ENCODE measurements at places on chromosomes 3 and 15. TPM values are rescaled to one million over a fixed set of nuclear protein-coding genes. Genes with fewer than 3 reads are reported as not detected.

Gene PLEKHO2
- total RNA-seq, result 10.7 TPM

Gene IL16
- 9.2 TPM for total RNA-seq

Gene GALNT15
- total RNA-seq, result 15.4 TPM

Gene XCR1
- total RNA-seq, result 0.64 TPM

Gene IL5RA
- total RNA-seq, result 0.15 TPM

Gene MST1
- total RNA-seq, result 28.2 TPM

Gene CAMK2N2
- 0.39 TPM for total RNA-seq

Gene TTC23
- total RNA-seq, result 16.0 TPM

Gene SLC25A20
- total RNA-seq, result 56.3 TPM

Gene SLC51A
- total RNA-seq, result 86.3 TPM

Gene TNFSF10
- total RNA-seq, result 136 TPM

Gene PTX3
- total RNA-seq, result 1.2 TPM

DNA sequence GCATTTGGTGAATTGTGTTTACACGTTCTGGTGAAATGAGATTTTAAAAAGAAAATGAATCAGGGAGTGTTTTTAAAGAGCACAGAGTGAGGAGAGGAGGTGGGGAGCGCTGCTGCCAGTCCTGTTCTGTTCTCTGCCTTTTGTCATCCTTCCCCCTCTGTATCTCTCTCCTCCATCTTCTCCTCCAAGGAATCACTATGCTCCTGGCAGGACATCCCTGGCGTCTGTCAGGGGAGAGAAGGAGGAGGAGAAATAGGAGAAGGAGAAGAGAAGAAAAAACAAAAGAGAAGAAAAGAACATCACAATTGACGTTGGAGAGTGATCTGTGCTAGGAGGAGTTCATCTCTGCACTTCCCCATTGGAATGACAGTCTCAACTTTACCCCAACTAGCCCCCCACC is 627.6 kb upstream of the TBL1XR1 start:
- DNase-seq, result no peak

GRCh38 chr3:14405360-14406238 is 3.2 kb downstream of the SLC6A6 start:
- DNase-seq, result no peak

DNA sequence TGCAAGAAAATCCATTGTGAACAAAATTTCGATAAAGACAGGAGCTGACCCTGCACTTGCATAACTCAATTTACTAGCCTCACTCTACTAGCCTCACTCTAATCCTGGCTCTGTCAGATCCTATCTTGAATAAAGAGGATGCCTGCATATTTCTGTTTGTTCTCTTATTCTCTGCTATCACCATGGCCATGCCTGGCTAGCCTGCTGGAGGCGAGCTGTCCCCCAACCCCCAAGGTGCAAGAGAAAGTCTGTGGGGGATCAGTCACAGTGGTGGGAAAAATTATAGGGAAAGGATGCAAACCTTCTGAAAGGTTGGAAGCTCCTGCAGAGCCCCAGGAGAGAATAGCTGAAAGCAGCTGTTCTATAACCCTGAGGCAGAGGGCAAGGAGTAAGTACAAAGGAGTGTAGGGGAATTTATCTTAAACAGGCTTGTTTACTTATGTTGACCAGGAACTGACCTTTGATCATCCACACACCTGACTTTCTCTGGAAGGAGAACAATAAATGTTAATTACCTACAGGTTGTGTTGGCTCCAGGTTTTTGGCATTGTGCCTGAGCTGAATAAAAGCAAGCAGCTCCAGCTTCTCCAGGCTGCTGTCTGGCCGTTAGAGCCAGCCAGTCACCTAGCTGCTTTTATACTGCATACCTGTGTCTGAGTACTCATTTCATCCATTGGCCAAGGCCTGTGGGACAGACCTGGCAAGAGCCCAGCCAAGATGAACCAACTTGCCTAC is 137.7 kb upstream of the RASGRP1 start:
- peak; percentile 83 for DNase-seq

DNA sequence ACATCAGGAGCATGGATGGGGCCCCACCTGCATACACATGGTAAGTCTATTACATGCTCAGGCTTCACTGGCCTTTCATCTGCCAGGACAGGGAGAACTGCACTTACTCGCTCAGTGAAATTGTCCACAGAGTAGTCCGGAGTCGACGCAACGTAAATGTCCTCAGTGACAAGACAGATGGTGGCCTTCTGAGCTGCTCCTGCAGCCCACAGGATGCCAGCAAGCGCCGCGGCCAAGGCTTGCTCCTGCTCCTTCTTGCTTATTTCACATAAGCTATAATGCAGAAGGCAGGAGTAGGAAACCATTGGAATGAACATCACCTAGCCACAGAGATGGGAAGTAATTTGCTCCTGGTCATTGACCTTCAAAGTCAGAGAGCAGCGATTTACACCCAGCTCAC is 14.4 kb downstream of the MINDY4B start:
- DNase-seq, result no peak

GRCh38 chr3:45760878-45761711 is 35.2 kb downstream of the SLC6A20 start:
- DNase-seq, result no peak

GRCh38 chr3:190180268-190180667 is 59.6 kb upstream of the P3H2 start:
- no peak for DNase-seq

DNA sequence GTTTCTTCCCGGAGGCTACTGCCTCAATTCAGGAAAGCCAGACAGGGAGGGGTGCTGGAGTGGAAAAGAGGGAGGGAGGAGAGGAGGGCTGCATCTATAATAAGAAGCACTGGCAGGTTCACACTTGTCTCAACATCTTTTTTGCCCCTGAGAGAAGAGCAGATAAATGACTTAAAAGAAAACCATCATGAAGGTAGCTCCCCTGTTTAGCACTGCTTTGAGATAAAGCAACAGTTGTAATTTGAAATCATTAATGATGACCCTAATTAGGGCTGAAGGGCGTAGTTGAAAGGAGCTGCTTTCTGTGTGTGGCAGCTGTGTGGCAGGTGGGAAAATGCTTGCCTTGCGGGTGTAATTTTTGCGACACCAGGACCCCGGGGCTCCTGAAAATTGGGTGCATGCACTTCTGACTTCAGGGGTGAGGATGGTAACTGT is 222.8 kb upstream of the IL12A start:
- DNase-seq, result no peak

- DNase-seq, result no peak
Measured at GRCh38 chr3:99683465-99683864, 45.1 kb downstream of the COL8A1 start.

DNA sequence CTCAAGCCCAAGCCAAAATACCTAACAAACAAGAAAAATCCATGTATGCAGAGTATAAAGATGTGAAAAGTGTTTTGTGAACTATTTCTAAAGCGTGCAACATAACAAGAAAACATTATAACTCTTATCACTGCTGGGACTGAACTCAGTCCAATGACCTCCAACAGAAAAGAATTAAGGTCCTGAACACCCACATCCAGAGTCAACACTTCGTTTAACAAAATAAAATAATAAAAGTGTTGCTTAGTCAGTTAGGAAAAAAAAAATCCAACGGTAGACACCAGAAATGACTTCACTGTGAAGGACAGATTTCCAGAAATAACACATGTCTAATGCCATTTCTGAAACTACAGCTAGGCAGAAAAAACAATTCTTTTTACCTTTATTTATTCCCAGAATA is 28.0 kb downstream of the MB21D2 start:
- no peak for DNase-seq

DNA sequence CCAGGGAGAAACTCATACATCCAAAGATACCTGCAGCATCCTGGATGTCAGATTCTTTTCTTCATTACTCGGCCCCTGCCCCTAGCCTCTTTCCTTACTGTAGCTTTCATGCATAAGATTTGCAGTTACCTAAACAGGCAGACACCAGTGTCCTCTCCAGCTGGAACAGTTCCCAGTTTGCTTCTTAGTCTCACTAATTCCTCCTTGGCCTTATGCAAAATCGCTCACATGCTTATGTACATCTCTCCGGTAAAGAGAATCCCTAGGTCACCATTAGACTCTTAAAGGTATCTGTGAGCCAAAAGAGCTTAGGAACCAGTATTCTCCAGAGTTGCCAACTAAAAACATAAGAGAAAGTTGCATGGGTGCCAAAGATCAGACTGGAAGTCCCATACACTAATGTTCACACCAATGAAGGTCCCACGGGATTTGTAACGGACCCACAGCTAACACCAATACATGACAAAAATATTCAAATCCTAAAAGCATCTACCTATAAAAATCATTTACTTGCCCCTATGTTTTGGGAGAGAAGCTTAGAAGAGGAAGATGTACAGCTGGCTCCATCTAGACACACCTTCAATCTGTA is 66.6 kb downstream of the CBLB start:
- DNase-seq, result no peak

DNA sequence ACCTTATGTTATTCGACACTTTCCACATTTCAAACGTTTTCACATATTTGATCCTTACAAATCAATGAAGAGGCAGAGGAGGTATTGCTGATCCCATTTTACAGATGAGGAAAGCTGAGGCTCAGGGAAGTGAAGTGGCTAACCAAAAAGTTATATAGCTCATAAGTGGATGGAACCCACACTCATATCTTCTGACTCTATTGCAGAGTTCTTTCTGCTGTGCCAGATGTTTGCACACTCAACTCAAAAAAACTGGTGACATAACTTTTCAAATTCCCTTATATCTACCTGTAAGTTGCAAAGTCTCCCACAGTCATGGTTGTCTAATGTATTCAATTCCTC is 84.0 kb upstream of the SETMAR start:
- no peak for DNase-seq

DNA sequence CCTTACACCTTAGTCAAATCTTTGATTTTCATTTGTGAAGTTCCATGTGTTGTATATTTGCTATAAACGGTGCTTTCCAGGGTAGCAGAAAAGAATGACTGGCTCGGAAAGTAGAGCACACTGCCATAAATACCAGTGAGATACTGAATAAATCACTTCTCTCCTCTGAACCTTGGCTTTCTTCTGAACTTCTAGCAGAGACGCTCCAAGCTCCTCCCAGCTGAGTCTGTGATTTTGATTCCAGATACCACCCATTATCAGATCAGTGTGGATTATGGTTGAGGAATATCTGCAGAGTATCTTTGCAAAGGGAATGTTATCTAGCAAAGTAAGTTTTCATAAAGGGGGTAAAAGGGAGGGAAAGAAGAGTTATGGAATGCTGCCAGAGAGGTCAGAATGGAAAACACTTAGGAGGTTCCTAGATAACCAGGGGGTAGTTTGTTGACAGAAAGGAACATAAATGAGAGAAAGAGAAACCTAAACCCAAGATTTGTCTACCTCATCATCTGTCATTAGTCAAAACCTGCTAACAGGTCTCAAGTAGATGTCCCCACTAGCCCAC is 98.5 kb upstream of the PSMD6 start:
- no peak for DNase-seq

DNA sequence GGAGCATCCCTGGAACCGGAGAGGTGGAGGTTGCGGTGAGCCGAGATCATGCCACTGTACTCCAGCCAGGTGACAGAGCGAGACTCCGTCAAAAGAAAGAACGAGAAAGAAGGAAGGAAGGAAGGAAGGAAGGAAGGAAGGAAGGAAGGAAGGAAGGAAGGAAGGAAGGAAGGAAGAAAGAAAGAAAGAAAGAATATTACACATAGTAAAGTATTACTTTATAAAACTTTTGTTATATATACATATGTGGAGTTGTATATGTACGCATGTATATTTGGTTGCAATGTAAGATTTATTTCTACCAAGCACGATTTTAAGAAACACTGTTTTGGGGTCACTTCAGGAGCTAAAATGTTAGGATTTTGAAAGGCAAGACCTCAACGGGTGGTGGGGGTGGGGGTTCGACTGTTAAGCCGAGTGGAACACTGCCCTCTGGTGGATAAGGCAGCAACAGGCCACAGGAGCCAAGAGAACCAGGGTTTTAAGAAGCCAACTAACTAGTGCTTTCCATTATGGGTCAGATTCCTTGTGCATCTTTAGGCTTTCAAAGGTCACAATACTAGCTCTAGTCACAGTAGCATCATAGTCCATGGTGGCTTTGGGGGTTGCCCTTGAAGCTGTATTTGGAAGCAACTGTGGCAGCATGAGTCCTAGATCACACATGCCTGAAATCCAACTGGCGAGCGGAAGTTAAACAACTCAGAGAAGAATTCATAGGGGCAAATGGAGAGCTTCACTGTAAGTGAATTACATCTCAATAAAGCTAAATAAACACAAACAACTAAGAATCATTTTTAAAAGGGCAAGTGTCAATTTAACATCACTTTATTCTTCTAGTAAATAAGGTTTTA is 22.5 kb downstream of the GLB1 start:
- no peak for DNase-seq

GRCh38 chr3:62566022-62566557 is 192.7 kb upstream of the FEZF2 start:
- no peak for DNase-seq

- no peak for DNase-seq
Measured at GRCh38 chr15:98866511-98866910, 141.1 kb downstream of the PGPEP1L start.

DNA sequence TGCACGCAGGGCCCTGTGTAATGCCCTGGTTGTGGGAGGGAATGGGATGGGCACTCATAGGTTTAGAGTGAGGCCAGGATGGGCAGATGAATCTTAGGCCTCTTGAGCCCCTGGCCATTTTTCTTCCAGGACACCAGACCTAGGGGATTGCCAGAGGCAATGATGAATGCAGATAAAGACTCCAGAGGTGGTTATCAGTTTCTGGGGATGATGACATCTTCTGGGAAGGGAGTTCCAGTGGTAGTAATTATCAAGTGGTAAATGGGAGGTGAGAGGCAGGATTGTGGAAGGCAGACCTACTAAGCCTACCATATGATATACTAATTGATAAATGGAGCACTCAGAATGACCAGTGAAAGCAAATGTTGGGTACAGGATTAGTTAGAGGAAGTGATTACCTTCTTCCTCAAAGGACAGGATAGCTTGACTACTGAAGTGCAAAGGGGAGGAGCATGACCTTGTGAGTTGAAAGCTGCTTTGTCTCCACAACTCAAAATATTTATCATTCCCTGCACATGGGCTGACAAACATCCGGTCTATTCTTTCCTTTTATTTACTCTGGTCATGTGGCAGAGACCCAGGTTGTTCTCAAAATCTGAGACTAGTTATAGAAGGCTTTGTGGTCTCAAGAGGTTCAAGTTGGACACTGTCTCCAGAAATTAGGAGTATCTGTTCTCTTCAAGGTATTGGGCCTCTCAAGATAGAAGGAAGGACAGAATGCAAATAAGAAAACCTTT is 10.2 kb upstream of the MAPK6 start:
- DNase-seq, result no peak

GRCh38 chr15:34789326-34789725 is 6.0 kb downstream of the ACTC1 start:
- no peak for DNase-seq

- DNase-seq, result no peak
Measured at GRCh38 chr3:23442598-23443383, 239.7 kb downstream of the UBE2E2 start.

DNA sequence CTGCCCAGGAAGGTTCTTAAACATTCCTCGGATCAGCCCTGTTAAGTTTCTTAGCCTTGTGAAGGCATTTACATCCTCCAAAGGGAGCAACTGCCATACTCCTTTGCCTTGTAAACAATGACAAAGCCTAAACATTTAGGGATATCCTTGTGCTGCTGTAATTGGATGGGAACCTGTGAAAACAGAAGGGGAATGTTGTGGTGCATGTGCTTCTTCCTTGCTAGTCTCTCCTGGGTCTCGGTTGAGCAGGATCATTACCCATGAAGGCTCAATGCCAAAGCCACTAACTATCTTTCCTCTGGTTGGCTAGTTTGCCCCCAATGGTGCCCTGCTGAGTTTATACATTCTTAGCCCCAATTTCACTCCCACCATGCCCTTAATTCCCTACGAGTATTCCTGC is 17.3 kb downstream of the CHRNA3 start:
- DNase-seq, result no peak

GRCh38 chr3:133573054-133573628 is 345 bp upstream of the CDV3 start:
- DNase-seq, result peak; percentile 100

GRCh38 chr3:67171841-67172240 is 173.7 kb downstream of the KBTBD8 start:
- no peak for DNase-seq
